Cardiac muscle cell (in vitro differentiated cells and primary cell): ENCODE measurements at places on chromosomes 12 and 14. TPM values are rescaled to one million over a fixed set of nuclear protein-coding genes. Genes with fewer than 3 reads are reported as not detected.

Gene FAM186B
- total RNA-seq = 0.21 and 1.6 TPM in 2 replicates

GRCh38 chr12:93748672-93749383, 71.7 kb downstream of the CRADD start:
- no peaks in the 10 kb centered on the region for H3K27me3 ChIP-seq
- no peak overlapping the region for H3K4me3 ChIP-seq
- no peak overlapping the region for H3K27ac ChIP-seq
- H3K4me1 ChIP-seq = peaks cover 17% of the 10 kb centered on the region

GRCh38 chr14:59161561-59162175, 26.8 kb upstream of the DAAM1 start:
- H3K27me3 ChIP-seq = no peaks in the 10 kb centered on the region
- H3K36me3 ChIP-seq = no peaks in the 10 kb centered on the region
- no peak overlapping the region for H3K4me3 ChIP-seq
- H3K27ac ChIP-seq = peak overlapping the region; percentile 61

- H3K4me3 ChIP-seq = peak within 1 kb of the TSS; percentile 42
- H3K36me3 ChIP-seq = no peaks in the 10 kb centered on the region
- peak; percentile 73 for DNase-seq
- H3K27me3 ChIP-seq = peaks cover 20% of the 10 kb centered on the region
- peaks cover 4% of the 10 kb centered on the region for H3K4me1 ChIP-seq
These were observed at the start of gene ARHGEF25 for GRCh38 chr12:57611108-57611826. TSS of gene ARHGEF25 (plus strand) at chr12:57611435. CDS start at chr12:57611895, 460 bp downstream.

Gene LBHD2
- total RNA-seq = not detected in 2 replicates

Gene NEUROD4
- not detected in 2 replicates for total RNA-seq

DNA sequence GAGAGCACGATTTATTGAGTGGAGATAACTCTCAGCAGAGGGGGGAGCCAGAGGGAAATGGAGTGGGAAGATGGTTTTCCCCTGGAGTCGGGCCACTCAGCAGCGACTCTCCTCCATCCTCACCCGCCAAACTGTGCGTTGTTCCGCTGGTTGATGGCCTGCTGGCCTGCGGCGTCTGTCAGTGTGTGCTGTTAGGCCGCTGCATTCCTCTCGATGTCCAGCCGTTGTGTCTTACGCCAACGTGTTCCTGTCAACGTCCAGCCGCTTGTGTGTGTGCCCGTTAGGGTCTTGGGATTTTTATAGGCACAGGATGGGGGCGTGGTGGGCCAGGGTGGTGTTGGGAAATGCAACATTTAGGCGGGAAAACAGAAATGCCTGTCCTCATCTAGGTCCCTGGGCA, 69.2 kb downstream of the PTPRQ start:
- no peak for DNase-seq
- no peaks in the 10 kb centered on the region for H3K36me3 ChIP-seq
- H3K27ac ChIP-seq = no peak overlapping the region
- no peaks in the 10 kb centered on the region for H3K4me1 ChIP-seq
- H3K4me3 ChIP-seq = no peak overlapping the region

- peaks cover 40% of the 10 kb centered on the region for H3K36me3 ChIP-seq
- no peak overlapping the region for H3K27ac ChIP-seq
- no peak overlapping the region for H3K4me3 ChIP-seq
These were observed 12.8 kb downstream of the ABHD4 start for GRCh38 chr14:22610931-22611330.

Gene TCL1B
- total RNA-seq = not detected in 2 replicates

DNA sequence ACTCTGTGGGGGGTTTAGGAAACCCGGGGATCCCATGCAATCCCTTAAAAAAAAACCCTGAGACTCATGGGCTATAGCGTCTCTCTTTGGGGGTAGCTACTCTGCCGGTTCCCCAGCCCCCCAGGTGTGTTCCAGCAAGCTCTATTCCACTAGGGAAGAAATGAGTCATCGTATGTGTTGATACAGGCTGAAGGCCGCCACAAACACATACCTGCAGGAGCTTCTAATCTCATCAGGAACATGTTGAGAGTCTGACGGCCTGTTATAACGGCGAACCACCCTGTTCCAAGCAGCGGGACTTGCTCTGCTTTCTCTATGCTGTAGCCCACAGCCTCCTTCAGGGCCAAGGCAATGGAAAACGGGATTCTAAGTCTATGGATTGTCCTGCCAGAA, 977 bp upstream of the KRT5 start:
- DNase-seq = no peak
- no peaks in the 10 kb centered on the region for H3K36me3 ChIP-seq
- peaks cover 3% of the 10 kb centered on the region for H3K27me3 ChIP-seq
- H3K4me3 ChIP-seq = no peak overlapping the region
- no peaks in the 10 kb centered on the region for H3K4me1 ChIP-seq

- no peak for DNase-seq
- H3K27ac ChIP-seq = no peak overlapping the region
- peaks cover 5% of the 10 kb centered on the region for H3K4me1 ChIP-seq
- H3K36me3 ChIP-seq = no peaks in the 10 kb centered on the region
- H3K4me3 ChIP-seq = no peak overlapping the region
- peaks cover 5% of the 10 kb centered on the region for H3K27me3 ChIP-seq
These were observed 25.0 kb upstream of the RNASE3 start for GRCh38 chr14:20866194-20866593.

DNA sequence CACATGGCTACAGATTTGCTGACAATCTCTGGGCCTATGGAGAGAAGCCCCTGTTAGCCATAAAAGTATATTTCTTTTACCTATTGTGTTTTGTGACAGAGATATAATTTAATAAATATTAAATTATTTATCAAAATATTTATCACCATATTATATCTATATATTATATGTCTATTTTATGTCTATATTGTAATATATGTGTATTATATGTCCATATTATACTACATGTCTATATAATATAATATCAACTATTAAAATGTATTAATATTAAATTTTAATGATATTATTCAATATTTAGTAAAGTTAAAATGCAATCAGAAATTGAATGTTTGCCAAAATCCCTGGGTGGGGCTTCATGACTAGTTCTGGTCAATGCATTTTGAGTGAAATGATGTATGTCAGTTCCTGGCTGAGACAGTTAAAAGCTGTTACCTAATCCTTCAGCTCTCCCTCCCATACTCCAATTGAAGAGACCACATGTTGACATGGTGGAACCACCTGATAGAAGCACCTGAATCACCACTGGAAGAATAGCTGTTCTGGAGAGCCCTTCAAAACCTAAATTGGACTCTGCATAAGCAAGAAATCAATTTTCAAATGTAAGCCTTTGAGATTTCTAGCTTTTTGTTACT, 357.3 kb upstream of the DDHD1 start:
- H3K36me3 ChIP-seq = no peaks in the 10 kb centered on the region
- no peak overlapping the region for H3K27ac ChIP-seq
- H3K27me3 ChIP-seq = peaks cover 44% of the 10 kb centered on the region

Gene WNT5B
- 152 and 206 TPM in 2 replicates for total RNA-seq

- peak overlapping the region; percentile 36 for H3K27ac ChIP-seq
- no peaks in the 10 kb centered on the region for H3K36me3 ChIP-seq
- DNase-seq = no peak
- peaks cover 17% of the 10 kb centered on the region for H3K4me1 ChIP-seq
- H3K27me3 ChIP-seq = no peaks in the 10 kb centered on the region
These were observed 27.1 kb downstream of the LTBP2 start for GRCh38 chr14:74584951-74585350.

DNA sequence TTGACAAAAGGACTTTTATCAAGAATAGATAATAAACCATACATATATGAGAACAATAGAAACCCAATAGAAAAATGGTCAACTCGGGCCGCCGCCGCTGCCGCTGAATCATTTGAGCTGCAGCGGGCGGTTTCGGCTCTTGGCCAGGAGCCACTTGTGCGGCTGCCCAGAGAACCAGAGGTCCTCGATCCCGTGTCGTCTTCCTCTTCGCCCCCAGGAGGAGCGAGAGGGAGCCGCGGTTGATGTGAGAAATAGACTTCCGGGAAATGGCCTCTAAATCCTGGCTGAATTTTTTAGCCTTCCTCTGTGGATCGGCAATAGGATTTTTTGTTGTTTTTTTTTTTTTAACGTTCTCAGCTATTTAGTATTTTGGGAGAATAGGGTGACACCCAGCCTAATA, 44.8 kb downstream of the CPSF6 start:
- no peaks in the 10 kb centered on the region for H3K27me3 ChIP-seq
- no peak overlapping the region for H3K27ac ChIP-seq
- peak; percentile 86 for DNase-seq
- no peaks in the 10 kb centered on the region for H3K36me3 ChIP-seq

Gene ALG10
- 7.7 and 8.4 TPM in 2 replicates for total RNA-seq

DNA sequence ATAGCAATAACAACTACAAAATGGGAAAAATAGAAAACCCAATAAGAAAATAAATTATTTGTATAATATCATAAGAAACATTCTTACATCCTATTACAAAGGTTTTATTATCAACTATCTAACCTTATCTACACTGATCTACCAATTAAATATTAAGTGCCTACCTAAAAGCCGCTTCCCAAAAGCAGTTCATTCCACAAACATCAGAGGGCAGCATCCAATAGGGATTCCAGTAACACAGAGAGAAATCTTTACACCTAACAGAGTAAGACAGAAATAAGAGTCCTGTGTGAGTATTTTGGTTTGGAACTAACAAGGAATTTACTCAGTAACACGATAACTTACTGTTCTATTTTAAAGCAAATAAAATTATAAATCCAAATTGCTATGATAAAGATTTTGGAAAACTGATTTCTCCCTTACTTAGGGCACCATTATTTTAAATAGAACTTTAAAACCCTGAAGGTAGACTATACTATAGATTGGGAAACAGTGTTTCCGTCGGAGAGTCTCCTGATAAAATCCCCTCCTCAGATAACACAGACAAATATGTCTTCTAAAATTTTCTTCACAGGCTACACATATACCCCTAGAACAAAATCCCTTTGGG, 15.0 kb downstream of the GXYLT1 start:
- no peak overlapping the region for H3K27ac ChIP-seq
- no peak overlapping the region for H3K4me3 ChIP-seq
- H3K36me3 ChIP-seq = no peaks in the 10 kb centered on the region
- peaks cover 16% of the 10 kb centered on the region for H3K4me1 ChIP-seq

DNA sequence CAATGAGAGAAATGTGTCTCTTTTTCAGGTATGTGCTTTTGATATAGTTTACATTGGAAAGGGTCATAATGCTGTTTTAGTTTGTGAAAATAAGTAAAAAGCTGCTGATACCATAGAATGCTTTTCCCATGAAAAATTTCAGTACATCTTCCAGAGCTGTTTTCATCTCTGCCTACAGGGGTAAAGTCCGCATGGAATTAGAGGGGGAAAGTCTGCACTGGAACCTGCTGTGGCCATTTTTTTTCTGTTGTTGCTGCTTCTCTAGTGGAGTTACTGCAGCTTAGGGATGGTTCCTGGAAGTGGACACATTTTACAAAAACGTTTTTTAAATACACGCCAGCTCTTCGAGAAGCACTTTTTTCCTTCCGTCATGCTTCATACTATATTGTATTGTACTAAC, 81.3 kb downstream of the VEZT start:
- H3K4me1 ChIP-seq = no peaks in the 10 kb centered on the region
- H3K36me3 ChIP-seq = peaks cover 53% of the 10 kb centered on the region
- no peak overlapping the region for H3K4me3 ChIP-seq
- no peaks in the 10 kb centered on the region for H3K27me3 ChIP-seq

Gene MMP19
- 0.39 TPM in 1 of 2 replicates, not detected in the other for total RNA-seq

GRCh38 chr12:46832130-46832704, 6.4 kb upstream of the SLC38A4 start:
- H3K27me3 ChIP-seq = peaks cover 69% of the 10 kb centered on the region
- no peaks in the 10 kb centered on the region for H3K36me3 ChIP-seq
- H3K27ac ChIP-seq = no peak overlapping the region
- DNase-seq = no peak

- H3K27ac ChIP-seq = no peak overlapping the region
- no peak for DNase-seq
- no peaks in the 10 kb centered on the region for H3K27me3 ChIP-seq
- H3K4me3 ChIP-seq = no peak overlapping the region
- no peaks in the 10 kb centered on the region for H3K4me1 ChIP-seq
These were observed 348.5 kb downstream of the EGLN3 start for GRCh38 chr14:33602396-33602795.

DNA sequence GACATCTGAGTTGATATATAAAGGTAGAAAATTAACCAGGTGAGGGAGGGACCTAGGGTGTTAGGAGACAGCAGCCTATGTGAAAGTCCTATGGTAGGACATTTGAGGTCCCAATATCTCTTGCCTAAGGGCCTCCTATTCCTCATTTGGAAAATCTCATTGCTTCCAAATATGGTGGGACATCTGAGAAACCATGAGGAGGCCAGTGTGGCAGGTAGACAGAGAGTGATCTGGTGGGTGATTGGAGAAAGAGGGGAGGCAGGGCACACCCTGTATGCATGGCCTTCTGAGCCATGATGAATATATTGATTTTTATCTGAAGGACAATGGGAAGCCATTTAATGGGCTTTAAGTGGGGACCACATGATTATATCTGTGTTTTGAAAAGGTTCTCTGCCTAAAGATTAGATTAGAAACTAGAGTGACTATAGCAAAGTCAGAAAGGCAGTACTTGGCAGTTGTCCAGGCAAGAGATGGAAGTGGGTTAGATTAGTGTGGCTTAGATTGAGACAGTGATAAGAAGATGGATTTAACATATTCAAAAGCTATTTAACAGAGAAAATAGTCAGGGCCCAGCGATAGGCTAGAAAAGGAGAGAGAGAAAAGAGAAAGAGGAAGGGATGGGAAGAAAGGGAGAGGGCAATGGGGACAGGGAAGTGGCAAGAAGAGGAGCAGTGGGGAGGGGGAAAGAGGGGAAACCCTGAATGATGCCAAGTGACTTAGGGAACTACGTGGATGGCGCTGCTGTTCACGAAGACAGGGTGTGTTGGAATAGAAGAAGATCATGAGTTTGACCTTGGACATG, 237.2 kb upstream of the SRRM4 start:
- no peak overlapping the region for H3K27ac ChIP-seq
- H3K36me3 ChIP-seq = no peaks in the 10 kb centered on the region
- no peak overlapping the region for H3K4me3 ChIP-seq
- H3K27me3 ChIP-seq = no peaks in the 10 kb centered on the region
- no peak for DNase-seq

Gene SLCO1B1
- total RNA-seq = not detected in 2 replicates

Gene TPPP2
- total RNA-seq = 0.92 TPM in 1 of 2 replicates, not detected in the other

Gene NKX2-1
- not detected in 2 replicates for total RNA-seq

DNA sequence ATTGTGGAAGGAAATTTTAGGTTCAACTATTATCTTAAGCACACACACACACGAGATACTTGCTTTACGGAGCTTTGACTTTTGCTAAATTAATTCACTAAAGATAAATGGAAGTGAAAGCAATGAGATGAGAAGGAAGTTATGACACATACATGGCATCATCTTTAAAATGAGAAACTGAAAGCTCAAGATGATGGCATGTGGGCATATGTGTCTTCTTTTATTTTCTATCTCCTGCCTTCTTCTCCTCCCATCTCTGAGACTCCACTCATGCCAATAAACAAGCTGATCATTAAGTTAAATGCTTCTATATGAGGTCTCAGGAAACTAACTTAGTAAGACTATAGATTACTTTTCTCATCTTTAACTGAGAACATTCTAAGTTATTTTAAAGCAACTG, 216.7 kb downstream of the MED13L start:
- no peaks in the 10 kb centered on the region for H3K27me3 ChIP-seq
- H3K36me3 ChIP-seq = no peaks in the 10 kb centered on the region
- DNase-seq = no peak
- H3K27ac ChIP-seq = no peak overlapping the region
- peaks cover 19% of the 10 kb centered on the region for H3K4me1 ChIP-seq
- no peak overlapping the region for H3K4me3 ChIP-seq
